A549 treated with AZD2906 at 1 μM for 4 hours (cell line): ENCODE measurements at places on chromosomes 11 and 22. TPM values are rescaled to one million over a fixed set of nuclear protein-coding genes. Genes with fewer than 3 reads are reported as not detected.

DENND6B gene
- total RNA-seq, result 2.4 to 3.6 TPM (median 3.2 TPM) in 5 replicates

CRYAB gene
- total RNA-seq, result 12.8 to 27.1 TPM (median 15.4 TPM) in 5 replicates

DDTL gene
- total RNA-seq, result 1.3 to 1.8 TPM (median 1.7 TPM) in 5 replicates

GGTLC3 gene
- total RNA-seq, result not detected in 5 replicates

PHRF1 gene
- total RNA-seq, result 32.6 to 39.0 TPM (median 36.7 TPM) in 5 replicates

SLC22A9 gene
- not detected in 5 replicates for total RNA-seq

VSIG2 gene
- 0.08 TPM in 1 of 5 replicates, not detected in the others for total RNA-seq

TMEM80 gene
- 8.1 to 12.3 TPM (median 10.8 TPM) in 5 replicates for total RNA-seq

GLYATL1 gene
- not detected in 5 replicates for total RNA-seq

RAC2 gene
- 0.09 to 0.14 TPM (median 0.11 TPM) in 4 of 5 replicates, not detected in the other for total RNA-seq

ALX4 gene
- total RNA-seq, result 1.6 to 2.0 TPM (median 1.9 TPM) in 5 replicates

KRTAP5-6 gene
- not detected in 5 replicates for total RNA-seq

IL18 gene
- 86.2 to 98.7 TPM (median 87.2 TPM) in 5 replicates for total RNA-seq

BUD13 gene
- 11.1 to 13.9 TPM (median 11.8 TPM) in 5 replicates for total RNA-seq

NF2 gene
- 11.1 to 14.6 TPM (median 11.4 TPM) in 5 replicates for total RNA-seq

NOX4 gene
- not detected in 5 replicates for total RNA-seq
